NCI-H2171 (cell line): ENCODE measurements at places on chromosomes 6 and 20.

GRCh38 chr6:110392727-110393126 lies 22.6 kb downstream of the DDO start:
- DNase-seq: no peak

DNA sequence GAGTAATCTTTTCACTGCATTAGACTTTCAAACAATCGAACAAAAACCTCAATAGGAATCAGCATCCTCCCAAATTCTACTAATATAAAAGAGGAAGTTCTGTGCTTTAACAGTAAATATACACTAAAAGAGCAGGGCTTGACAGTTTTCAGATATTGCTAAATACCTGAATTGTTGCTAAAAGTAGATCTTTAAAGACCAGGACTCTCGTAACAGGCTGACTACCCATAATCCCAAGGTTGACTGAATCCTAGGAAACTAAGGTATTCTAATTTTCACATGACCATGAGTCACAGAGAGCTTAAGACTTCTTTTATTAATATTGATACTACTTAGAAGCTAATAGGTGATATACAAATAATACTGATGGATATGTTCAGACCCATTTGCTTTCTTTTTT lies 10.1 kb downstream of the CD164 start:
- no peak for DNase-seq

- DNase-seq: no peak
Observed at GRCh38 chr6:11853678-11854407, 75.2 kb upstream of the ADTRP start.

GRCh38 chr6:6717953-6718352 lies 129.4 kb downstream of the LY86 start:
- DNase-seq: no peak

DNA sequence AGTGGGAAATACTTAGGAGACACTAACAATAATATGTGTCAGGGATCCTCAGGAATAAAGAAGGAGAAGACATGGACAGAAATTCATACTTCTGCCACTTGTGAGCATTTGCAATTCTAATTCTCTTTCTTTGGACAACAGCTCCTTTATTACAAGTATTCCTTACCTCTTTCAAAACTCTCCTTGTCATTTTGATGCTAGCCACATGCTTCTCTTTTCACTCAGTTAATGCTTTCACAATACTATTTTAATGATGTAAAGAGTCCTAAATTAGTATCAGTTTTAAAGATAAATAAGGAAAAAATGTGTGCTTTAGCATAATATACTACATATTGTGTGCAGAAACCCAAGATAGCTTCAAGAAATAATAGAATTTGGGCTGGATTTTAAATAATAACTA lies 62.5 kb downstream of the AHI1 start:
- no peak for DNase-seq

- DNase-seq: no peak
Observed at GRCh38 chr20:62609279-62609720, 33.0 kb upstream of the SLCO4A1 start.

DNA sequence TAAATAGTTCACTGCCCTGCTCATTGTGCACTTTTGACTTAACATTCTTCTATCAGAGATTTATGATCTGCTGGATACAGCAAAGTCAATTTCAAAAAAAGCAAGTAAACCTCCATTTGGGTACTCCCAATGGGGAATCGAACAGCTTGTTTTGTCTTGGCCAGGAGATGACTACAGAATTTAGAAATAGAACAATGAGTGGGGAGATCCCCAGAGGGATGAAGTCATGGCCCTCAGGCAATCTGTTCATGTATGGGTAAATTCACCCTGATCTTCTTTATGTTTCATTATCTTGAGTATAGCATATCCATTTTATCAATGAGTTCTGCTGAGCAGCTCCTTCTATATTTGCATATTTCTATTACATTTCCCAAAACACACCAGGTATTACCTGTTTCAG lies 1681.9 kb downstream of the HACE1 start:
- DNase-seq: peak; percentile 34

- no peak for DNase-seq
Observed at GRCh38 chr6:129112591-129112990, 229.7 kb downstream of the LAMA2 start.

DNA sequence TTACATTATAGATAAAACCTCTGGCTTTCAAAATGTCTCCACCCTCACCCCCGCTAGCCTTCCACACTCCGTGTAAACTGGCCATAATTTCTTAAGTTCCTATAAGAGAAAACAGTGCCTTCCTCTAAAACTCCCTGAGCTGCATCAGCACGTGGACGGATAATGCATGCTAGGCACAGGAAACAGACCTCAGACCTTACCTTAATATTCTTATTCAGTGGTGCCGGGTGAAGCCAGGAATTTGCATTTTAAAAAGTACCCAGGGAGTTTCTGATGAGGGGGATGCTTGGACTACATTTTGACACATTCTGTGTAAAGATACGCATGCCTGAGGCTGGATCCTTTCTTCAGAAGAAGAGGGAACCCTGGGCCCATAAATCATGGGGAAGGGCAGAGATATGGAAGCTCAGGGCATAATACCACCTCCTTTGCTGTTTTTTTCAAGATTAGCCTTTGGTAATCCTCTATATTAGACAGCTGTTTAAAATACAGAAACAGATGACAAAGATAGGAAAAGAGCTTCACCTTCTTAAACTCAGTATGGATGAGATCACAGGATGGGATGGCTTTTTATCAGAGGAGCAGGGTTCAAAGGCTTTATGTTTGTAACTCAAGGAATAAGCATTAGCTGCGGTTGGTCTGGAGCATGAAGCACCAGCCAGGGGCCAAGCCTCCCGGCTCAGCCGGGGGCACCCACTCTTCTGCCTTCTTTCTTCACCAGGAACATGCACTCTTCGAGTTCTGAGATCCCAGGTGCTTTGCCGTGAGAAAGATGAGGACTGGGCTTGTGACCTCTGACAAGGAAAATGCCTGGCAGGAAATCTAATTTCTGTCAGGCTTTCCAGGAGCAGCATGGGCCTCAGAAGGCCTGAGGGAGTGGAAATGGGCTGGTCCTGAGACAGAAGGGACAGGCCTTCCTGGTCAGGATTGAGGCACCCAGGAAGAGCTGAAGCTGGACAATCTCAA lies 218.1 kb upstream of the SOX4 start:
- DNase-seq: no peak

GRCh38 chr6:26109772-26110171 lies 22.5 kb downstream of the HFE start:
- DNase-seq: no peak

DNA sequence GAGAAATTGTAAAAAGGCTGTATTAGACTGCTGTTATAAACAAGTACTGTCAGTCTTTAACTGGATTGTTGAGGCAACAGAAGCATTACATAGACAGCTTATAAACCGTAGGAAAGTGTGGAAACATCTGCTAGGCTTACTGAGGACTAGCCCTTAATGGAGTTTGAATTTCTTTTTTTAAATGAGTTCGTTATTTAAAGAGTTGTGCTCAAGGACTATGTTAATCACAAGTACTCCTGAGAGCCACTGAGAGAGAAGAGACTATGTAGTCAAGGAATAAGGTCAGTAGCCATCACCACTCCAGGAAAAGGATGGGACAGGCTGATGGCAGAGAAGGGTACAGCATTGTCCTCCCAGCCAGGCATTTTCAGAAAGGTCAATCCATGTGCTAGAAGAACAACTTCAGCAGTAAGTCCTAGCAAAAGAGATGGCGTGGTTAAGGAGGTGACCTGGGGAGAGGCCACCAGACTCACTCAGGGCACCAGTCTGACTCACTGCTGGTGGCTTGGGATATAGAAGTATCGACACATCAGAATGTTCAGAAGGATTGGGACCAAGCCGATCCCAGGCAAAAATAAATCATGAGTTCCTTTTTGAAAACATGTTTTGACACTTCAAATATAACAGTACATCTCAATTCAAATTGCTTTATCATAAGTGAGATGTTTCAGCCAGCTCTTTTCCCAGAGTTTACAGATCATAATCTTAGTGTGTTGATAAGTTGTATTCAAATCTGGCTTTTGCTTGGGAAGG lies 6.4 kb downstream of the RPS12 start:
- no peak for DNase-seq

GRCh38 chr6:150336299-150336698 lies 32.5 kb upstream of the IYD start:
- no peak for DNase-seq

- DNase-seq: no peak
Observed at GRCh38 chr6:41228616-41229015, 467 bp downstream of the TREML4 start.

DNA sequence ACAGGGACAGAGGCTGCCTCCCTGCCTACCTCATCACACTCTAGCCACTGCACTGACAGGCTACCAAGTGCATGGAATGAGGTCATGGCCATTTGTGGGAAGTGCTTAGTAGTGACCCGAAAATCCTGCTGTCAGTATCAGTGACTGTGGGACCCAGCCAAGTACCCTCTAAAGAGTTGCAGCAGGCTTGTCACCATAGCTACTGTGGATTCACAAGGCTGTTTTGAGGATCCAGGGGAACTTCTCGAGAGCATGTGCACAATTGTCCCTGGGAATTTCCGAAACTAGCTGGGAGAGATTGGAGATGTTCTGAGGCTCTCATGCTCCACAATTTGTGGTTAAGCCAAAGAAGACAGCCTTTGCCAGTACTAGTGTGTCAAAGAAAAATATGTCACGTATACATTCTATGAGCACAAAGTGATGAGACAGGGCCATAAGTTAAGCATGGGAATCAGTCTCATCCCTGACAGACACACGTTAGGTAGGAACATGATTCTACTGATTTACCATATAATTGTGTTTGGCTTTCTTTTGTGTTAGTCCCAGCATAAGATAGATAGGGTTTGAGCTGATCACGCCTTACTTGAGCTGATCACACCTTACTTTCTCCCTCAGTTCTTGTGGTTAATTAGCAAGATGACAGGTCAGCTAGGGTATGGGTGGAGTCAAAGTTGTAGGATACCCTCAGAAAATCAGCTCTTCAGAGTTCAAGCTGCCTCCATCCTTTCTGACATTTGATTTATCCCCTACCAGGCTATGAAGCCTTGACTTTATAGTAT lies 42.6 kb upstream of the TMEM170B start:
- no peak for DNase-seq

GRCh38 chr6:52503851-52504781 lies 72.7 kb downstream of the TRAM2 start:
- peak; percentile 73 for DNase-seq

GRCh38 chr6:27785294-27785693 lies 126.9 kb downstream of the OR2B2 start:
- DNase-seq: no peak

GRCh38 chr20:23419995-23420901 lies 1.0 kb downstream of the NAPB start:
- DNase-seq: peak; percentile 10

- no peak for DNase-seq
Observed at GRCh38 chr20:834151-834746, 734 bp downstream of the FAM110A start.

DNA sequence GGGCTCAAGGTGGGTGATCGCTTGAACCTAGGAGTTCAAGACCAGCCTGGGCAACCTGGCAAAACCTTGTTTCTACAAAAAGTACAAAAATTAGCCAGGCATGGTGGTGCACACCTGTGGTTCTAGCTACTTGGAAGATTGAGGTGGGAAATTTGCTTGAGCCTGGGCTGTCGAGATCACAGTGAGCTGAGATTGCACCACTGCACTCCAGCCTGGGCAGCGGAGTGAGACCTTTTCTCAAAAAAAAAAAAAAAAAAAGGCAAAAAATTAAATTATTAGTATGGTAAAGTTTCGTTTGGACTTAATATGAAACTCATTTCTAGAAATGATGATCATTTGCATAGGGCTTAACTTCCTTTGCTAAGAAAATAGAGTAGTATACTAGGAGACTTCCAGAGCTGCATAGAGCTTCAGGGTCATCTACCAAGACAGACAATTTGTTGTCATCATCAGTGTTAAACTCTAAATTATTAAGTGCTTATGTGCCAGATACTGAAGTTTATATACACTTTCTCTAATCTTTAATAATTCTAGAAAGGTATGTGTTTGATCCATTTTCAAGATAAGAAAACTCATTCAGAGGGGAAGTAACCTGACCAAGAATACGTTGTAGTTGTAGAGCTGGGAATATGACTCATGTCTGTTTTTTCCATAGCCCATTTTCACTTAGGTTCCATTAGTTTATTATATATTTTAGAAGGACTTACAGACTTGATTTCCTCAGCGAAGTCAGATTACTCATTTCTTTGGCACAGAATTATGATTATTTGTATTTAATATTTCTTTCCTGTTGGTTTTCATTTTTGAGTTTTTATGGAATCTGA lies 84.5 kb downstream of the SLC16A10 start:
- no peak for DNase-seq

DNA sequence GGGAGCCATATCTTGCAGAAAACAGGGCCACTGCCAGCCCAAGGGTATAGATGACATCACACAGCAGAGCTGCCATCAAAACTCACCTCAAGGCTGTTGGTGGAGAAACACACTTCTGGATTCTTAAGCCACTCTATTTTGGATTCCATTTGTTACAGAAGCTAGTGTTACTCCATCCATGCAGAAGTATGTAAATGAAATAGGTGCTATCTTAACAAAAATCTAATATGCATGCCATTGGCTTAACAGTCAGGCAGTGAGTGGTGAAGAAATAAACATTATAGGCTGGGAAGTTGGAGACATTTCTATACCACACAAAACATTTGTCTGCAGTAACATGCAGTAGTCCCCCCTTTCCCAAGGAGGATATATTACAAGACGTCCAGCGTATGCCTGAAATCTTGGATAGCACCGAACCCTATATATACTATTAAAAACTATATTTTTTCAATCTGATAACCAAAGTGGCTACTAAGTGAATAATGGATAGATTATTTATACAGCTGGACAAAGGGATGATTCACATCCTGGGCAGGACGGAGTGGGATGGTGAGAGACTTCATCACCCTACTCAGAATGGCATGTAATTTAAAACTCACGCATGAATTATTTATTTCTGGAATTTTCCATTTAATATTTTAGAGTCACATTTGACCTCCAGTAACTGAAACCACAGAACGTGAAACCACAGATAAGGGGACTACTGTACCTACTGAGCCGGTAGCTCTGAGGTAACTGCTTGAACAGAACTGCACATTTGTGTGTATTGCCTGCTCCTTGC lies 160.0 kb upstream of the PLN start:
- no peak for DNase-seq

DNA sequence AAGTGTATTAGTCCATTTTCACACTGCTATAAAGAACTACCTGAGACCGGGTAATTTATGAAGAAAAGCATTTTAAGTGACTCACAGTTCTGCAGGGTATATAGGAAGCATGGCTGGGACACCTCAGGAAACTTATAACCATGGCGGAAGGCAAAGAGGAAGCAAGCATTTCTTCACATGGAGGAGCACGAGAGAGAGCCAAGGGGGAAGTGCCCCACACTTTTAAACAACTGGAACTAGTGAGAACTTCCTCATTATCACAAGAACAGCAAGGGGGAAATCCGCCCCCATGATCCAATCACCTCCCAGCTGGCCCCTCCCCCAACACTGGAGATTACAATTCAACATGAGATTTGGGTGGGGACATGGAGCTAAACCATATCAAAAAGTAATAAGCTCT lies 28.3 kb upstream of the B3GAT2 start:
- DNase-seq: no peak
